Progenitor cell of endocrine pancreas (in vitro differentiated cells): ENCODE measurements at places on chromosomes 12 and 14. TPM values are rescaled to one million over a fixed set of nuclear protein-coding genes. Genes with fewer than 3 reads are reported as not detected.

GRCh38 chr14:64082837-64083236, 211.3 kb downstream of the ESR2 start:
- no peak overlapping the region for H3K4me3 ChIP-seq
- no peak for DNase-seq
- peaks cover 23% of the 10 kb centered on the region for H3K36me3 ChIP-seq

DAO gene
- total RNA-seq, result not detected in 2 replicates

DNA sequence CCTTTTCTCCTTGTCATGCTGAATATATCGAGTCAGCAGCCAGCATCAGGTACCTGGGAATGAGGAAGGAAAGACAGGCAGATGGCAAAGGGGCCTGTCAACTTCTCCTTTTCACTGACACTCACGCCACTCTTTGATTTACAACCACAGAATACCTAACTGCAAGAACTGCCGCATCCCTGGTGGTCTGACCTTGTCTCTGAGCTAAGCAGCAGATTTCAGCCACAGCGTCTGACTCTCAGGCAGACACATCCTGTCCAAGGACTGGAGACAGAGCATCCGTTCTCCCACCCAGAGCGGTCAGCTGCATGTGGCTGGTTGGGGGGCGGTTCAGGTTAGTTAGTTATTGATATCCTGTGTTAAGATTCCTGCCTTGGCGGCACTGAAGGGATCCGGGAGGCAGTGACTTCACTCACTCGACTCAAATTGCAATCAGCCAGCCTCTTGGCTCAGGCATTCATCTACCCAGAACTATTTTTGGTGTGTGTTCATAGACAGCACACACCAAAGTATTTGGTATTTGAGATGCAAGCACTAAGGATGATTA, 11.2 kb upstream of the MAP1LC3B2 start:
- DNase-seq, result no peak
- H3K4me1 ChIP-seq, result peaks cover 4% of the 10 kb centered on the region
- H3K36me3 ChIP-seq, result no peaks in the 10 kb centered on the region
- H3K27ac ChIP-seq, result no peak overlapping the region

SERPINA6 gene
- total RNA-seq, result 1.6 and 2.0 TPM in 2 replicates

DNA sequence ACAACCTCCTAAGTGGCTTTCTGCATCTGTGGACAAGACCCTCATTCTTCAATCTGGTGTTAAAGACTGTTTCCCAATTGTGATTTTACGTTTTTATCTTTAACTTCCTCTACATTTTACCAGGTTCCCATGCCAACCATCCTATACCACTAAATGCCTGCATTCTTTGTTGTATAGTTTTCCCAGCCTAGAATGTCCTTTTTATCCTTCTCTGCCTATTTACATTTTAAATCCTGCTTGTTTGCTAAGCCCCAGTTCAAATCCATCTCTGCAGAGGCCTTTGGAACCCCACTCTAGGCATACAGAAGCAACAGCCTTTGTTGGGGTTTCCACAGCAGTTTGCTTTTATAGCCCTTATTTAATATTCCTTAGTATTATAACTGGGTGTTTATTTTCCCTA, 325.1 kb upstream of the DDHD1 start:
- H3K27me3 ChIP-seq, result no peaks in the 10 kb centered on the region
- no peak overlapping the region for H3K4me3 ChIP-seq
- no peak for DNase-seq

BICDL1 gene
- total RNA-seq, result 11.1 and 11.7 TPM in 2 replicates
